NT2/D1 (cell line): ENCODE measurements at places on chromosomes 2 and 18.

- DNase-seq = no peak
Observed at GRCh38 chr2:61721382-61721781, 132.5 kb downstream of the FAM161A start.

GRCh38 chr18:41395695-41396094 lies 559.3 kb upstream of the PIK3C3 start:
- no peak for DNase-seq

DNA sequence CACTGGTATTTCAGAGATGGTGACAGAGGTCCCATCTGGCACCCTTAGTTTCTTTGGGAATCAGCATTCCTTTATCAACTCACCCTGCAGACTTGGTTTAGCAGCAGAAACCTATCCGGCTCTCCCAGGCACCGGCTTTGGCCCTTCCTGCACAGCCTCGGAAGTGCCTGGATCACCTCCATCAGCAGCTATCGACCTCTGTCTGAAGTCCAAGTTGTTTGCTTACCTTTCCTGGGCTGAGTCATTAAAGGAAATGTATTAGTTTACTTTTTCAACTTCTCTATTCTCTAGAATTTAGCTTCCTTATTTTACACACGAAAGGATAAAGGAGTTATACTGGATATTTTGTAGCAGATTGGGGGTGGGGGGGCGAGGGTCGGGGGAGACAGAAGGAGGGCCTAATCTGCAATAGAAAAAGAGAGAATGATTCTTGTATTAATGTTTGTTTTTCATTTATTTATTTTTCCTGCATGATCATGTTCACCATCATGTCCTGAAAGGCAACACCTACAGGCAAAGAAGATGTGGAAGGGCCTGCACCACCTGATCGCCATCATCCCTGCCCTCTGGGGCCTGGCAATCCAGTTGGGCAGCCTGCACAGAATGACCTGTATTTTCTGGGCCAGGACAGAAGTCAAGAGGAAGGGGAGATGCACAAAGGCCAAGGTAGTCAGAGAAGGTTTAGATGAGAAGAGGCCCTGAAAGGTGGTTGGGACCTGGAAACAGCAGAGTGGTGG lies 22.1 kb upstream of the MAT2A start:
- no peak for DNase-seq

DNA sequence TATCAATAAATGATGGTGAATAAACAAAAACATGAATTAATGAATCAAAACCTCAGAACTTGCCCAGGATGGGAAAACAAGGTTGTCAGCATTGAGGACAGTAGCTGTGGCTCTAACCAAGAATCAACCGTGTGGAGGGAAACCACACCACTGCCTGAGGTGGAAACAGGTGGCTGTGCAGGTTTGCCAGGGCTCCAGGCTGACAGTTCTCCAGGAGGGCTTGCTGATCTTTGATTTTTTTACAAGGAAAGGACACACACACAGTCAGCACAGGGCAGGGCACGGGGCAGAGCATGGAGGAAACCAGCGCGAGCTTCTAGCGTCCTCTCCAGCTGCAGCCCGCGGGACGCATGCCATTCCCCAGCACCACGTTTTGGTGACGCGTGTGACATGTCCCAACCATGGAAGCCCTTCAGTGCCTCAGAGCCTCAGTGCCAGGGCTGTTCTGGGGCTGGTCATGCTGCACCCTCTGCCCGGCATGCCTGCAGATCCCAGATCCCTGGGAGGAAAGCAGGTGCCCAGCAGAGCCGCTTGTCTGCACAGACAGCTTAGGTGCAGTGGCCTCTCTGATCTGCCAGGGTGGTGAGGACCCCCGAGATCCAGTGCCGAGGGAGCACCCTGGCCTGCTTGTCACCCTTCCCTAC lies 15.8 kb upstream of the AGXT start:
- no peak for DNase-seq

GRCh38 chr18:78743078-78743477 lies 236.5 kb upstream of the SALL3 start:
- DNase-seq = no peak

- DNase-seq = no peak
Observed at GRCh38 chr2:96213379-96213778, 4.8 kb upstream of the STARD7 start.

GRCh38 chr2:205988274-205988673 lies 97.7 kb downstream of the INO80D start:
- DNase-seq = no peak
